ENCODE measurements at places on chromosomes 3 and 15. TPM values are rescaled to one million over a fixed set of nuclear protein-coding genes. Genes with fewer than 3 reads are reported as not detected.

DNA sequence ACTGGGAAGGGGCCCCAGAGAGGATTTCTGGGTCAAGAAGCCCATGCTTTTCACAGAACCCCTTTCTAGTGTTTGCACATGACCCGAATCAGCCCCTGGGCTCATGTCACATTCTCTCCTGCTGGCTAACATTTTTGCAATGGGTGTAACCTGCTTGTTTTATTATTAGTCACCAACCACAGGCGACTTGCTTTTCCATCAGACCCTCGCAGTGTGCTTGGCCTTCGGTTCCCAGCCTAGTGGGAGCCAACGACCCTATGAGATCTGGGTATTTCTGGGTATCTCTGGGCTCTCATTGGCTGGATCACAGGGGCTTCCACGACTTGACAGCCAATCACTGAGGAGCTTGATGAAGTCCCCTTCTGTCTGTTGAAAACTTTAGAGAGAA, 11.0 kb upstream of the FBLN2 start:
- peak; percentile 84 for DNase-seq

- no peak for DNase-seq
Observed at GRCh38 chr15:33492434-33493052, 181.8 kb downstream of the RYR3 start.

DNA sequence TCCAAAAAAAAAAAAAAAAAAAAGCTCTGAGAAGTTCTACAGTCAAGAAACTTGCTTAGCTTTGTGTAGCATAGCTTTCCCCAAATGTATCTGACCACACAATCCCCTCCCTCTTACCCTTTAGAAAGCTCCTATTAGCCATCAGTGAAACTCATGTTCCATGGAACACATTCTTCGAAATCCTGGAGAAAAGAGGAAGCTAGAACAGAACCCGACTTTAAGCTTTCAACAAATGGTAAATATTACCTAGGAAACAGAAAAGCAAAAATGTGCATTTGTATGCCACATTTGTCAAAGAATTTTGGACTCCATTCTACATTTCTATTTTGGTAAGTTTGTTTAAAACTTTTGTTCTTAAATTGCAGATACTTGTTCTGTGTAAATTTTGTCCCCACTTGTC, 17.4 kb upstream of the CRTC3 start:
- DNase-seq, result no peak

- DNase-seq, result peak; percentile 89
Observed at GRCh38 chr3:25468866-25469319, 40.8 kb downstream of the RARB start.

DNA sequence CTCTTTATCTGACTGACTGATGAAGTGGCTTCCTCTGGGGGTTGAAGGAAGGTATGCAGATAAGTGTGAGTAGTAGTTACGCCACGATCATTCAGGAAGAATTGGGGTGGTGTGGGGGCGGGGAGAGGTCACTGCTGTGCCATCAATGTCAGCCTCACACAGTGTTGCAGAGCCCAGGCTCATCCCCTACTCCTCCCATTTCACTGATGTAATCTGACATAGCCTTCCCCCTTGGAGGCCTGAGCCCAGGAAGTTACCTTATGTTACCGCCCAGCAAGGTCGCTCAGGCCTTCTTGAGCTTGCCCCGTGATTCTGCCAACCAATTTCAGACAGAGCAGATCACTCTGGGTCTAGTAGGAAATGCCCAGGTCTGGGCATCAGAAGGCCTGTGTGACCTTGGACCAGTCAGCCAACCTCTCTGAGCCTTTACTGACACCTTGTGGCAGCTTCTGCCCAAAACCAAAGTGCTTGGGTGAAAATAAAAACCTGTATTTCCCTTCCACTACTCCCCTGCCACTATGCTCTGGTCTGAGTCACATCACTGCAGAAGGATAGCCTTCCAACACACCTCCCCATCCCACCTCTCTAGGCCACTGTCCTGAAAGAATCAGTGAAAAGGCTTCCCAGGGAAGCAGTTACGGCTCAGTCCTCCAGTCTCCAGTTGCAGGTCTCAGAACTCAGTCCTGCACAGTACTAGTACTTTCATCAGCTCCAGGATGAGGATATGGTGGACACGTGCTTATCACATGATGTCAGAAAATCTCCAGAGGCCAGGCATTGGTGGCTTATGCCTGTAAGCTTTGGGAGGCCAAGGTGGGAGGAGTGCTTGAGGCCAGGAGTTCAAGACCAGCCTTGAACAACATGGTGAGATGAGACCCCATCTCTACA, 28.1 kb upstream of the INSYN1 start:
- peak; percentile 60 for DNase-seq

- peak; percentile 96 for DNase-seq
Observed at GRCh38 chr3:173395412-173396181, 1.9 kb upstream of the NLGN1 start.

DNA sequence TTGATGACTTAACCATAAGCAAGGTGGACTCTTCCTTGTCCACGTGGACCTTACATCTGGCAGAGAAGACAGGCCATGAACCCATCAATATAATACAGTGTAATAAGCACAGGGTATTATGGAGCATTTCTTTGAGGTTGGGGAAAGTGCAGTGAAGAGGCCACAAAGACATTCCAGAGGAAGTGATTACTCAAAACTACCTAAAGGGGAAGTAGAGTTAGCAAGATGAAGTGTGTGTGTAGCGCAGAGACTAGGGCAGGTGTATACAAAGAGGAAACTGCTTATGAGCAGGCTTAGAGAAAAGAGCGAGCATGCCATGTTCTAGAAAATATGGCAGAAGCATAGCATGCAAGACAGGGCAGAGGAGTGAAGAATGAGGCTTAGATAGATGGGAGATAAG, 17.9 kb downstream of the CP start:
- no peak for DNase-seq

GRCh38 chr15:43531018-43531670, 13.7 kb downstream of the MAP1A start:
- no peak for DNase-seq

DNA sequence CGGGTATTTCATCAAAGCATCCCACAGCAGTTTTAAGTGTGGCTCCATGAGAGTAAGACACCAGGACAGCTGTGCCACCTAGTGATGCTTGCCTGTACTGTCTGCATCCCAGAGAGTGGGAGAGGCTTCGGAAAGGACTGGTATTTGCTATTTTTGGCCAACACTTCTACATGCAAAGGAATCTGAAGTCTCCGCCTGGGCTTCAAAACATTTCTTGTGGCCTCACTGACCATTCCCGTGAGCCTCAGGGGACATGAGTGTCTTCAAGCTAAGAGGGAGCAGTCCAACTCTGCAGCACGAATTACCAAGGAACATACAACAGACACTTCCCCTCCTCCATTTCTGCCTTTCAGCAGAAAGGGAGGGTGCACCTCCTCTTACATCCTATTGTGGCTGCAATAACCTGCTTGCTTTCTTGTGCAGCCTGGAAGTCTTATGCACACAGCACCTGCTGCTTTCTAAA, 177.5 kb downstream of the RORA start:
- no peak for DNase-seq

DNA sequence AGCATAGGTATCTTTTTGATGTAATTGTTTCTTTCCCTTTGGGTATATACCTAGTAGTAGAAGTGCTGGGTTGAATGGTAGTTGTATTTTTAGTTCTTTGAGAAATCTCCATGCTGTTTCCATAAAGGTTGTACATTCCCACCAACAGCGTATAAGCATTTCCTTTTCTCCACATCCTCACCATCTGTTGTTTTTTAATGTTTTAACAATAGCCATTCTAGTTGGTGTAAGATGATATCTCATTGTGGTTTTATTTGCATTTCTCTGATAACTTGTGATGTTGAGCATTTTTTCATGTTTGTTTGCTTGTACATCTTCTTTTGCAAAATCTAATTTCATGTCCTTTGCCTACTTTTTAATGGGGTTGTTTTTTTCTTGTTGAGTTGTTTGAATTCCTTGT, 80.0 kb upstream of the TMC3 start:
- no peak for DNase-seq

DNA sequence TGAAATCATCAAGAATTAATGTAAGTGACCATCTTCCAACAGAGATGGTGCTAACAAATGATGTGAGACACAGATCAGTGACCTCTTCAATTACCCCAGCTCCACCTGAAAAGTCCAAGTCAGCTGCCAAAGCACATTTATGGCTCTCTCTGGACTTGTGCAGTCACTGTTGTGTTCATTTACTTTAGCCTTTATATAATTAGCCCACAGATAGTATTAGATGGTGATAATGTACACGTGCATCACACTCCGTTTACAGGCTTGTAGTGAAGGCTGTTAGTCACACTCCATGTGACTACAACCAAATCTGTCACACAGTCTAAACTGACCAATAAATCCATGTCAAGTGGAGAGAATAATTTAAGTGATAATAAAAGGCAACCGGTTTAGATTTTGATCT, 331.5 kb upstream of the IL12A start:
- no peak for DNase-seq

DNA sequence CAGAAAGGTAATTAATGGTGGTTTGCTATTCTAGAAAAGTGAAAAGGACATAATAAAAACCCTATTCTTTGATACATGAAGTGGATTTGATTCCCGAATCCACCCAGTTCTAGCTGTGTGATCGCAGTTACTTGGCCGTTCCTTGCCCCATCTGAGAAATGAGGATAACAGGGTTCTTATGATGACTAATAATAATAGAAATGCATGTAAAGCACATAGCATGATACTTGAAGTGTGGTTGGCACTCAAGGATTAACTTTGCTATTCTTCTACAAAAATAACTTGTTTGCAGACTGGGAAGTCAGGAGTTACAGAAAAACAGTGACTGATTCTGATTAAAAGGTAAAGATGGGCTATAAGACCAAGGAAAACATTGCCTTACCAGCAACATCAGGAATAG, 26.8 kb downstream of the PARL start:
- DNase-seq, result no peak

DNA sequence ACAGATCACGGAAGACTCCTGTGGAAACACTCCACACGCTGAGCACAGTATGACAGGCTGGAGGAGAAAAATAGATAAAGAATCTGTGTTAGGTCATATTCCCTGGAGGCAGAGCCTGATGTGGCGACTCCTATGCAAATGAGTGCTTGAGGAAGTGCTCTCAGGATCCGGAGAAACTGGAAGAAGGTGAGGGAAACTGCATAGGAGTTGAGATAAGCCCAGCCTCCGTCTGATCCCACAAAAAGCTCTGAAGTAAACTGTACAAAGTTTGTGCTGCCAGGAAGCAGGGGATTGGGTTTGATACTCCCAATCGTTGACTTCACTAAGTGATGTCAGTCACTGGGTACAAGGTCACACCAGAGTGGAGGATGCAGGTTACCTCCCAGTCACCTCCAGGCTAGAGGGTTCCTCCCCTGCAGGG, 33.4 kb downstream of the OSBPL10 start:
- DNase-seq, result no peak

DNA sequence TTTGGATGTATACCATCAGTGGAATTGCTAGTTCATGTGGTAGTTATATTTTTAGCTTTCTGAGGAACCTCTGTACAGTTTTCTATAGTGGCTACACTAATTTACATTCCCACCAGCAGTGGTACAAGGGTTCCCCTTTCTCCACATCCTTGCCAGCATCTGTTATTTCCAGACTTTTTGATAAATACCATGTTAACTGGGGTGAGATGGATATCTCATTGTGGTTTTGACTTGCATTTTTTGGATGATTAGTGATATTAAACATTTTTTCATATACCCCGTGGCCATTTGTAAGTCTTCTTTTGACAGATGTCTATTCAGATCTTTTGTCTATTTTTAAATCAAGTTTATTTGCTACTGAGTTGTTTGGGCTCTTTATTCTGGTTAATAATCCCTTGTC, 455.6 kb upstream of the RARB start:
- no peak for DNase-seq

- DNase-seq, result no peak
Observed at GRCh38 chr15:45670091-45670490, 35.3 kb downstream of the SQOR start.

- DNase-seq, result peak; percentile 90
Observed at GRCh38 chr15:68930268-68931022, at the start of gene SPESP1. SPESP1 (plus strand) TSS chr15:68930525; CDS start chr15:68930654, 129 bp downstream.

- no peak for DNase-seq
Observed at GRCh38 chr3:159260049-159260662, 458.3 kb downstream of the MFSD1 start.

GRCh38 chr15:39287322-39288195, 293.3 kb upstream of the THBS1 start:
- DNase-seq, result no peak

DNA sequence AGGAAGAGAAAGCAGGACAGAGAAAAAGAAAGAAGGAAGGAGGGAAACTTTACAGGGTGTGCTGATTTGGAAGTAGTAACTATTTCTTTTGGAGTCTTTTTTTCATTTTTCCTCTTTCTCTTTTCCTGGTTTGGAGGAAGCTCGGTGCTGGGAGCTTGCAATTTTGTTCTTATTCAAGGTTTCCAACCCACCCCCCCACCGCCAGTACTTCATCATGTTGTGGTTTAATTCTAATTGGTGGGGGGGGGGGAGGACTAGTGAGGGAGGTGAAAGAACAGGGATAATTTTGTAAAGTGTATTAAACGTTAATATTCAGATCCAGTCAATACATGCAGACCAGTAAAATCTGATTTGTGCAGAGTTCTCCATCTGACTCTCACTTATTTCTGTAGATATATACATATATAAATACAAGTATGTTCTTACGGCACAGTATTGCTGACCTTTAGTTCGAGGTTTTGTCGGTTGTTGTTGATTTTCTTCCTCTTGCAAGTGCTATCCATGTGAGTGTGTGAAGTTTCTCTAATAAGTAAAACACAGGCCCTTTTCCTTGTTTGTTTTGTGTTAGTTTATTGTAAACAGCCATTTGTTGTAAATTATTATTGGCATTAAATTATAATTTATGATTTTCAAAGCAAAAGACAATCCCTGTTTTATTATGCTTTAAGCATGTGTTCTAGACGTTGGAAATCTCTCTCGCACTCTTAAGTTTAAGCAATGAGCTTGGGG, 9.3 kb downstream of the NR2F2 start:
- DNase-seq, result no peak

- DNase-seq, result no peak
Observed at GRCh38 chr15:35496585-35496984, 49.4 kb downstream of the DPH6 start.

GRCh38 chr3:175692256-175692655, 833.1 kb downstream of the NAALADL2 start:
- DNase-seq, result no peak

GRCh38 chr3:67017211-67017610, 19.1 kb downstream of the KBTBD8 start:
- no peak for DNase-seq

The CCRL2 gene
- total RNA-seq, result 2.0 TPM

The FETUB gene
- total RNA-seq, result 0.79 TPM

The LYZL4 gene
- not detected for total RNA-seq

The SCN11A gene
- 0.29 TPM for total RNA-seq

The XYLB gene
- total RNA-seq, result 6.3 TPM

The TPRG1 gene
- 15.2 TPM for total RNA-seq

The STX19 gene
- not detected for total RNA-seq

The ADAMTS17 gene
- total RNA-seq, result 6.8 TPM

The PTX3 gene
- 84.0 TPM for total RNA-seq

The C2CD4A gene
- not detected for total RNA-seq

The SEMA3G gene
- 12.4 TPM for total RNA-seq

The MYRIP gene
- 6.7 TPM for total RNA-seq

The P2RY1 gene
- total RNA-seq, result 3.1 TPM
